A549 treated with ZK216348 at 1 μM for 4 hours (cell line): ENCODE measurements at places on chromosomes 2 and 18. TPM values are rescaled to one million over a fixed set of nuclear protein-coding genes. Genes with fewer than 3 reads are reported as not detected.

The RAD51AP2 gene
- not detected in 5 replicates for total RNA-seq

The ASB3 gene
- total RNA-seq: 11.4 to 13.7 TPM (median 12.6 TPM) in 5 replicates

The SAG gene
- not detected in 5 replicates for total RNA-seq

The GAL3ST2 gene
- 0.20 to 0.46 TPM (median 0.33 TPM) in 5 replicates for total RNA-seq

The TBR1 gene
- not detected in 5 replicates for total RNA-seq

The KATNAL2 gene
- total RNA-seq: 1.4 to 2.4 TPM (median 1.7 TPM) in 5 replicates

The RMC1 gene
- total RNA-seq: 14.5 to 18.9 TPM (median 15.7 TPM) in 5 replicates

The MYCN gene
- not detected in 5 replicates for total RNA-seq

The IL18RAP gene
- not detected in 5 replicates for total RNA-seq

The BCL2 gene
- 0.29 to 0.56 TPM (median 0.54 TPM) in 5 replicates for total RNA-seq

The DSG1 gene
- total RNA-seq: not detected in 5 replicates

The PCARE gene
- not detected in 5 replicates for total RNA-seq

The UGT1A4 gene
- not detected in 5 replicates for total RNA-seq

The MEIS1 gene
- total RNA-seq: 1.5 to 2.4 TPM (median 1.8 TPM) in 5 replicates

The FBXO11 gene
- total RNA-seq: 31.9 to 53.8 TPM (median 38.5 TPM) in 5 replicates

The PROKR1 gene
- total RNA-seq: not detected in 5 replicates

The MOGAT1 gene
- not detected in 5 replicates for total RNA-seq

The CFAP65 gene
- 0.11 to 0.23 TPM (median 0.18 TPM) in 5 replicates for total RNA-seq

The TUBB8B gene
- not detected in 5 replicates for total RNA-seq

The BMP10 gene
- not detected in 5 replicates for total RNA-seq

The SPC25 gene
- total RNA-seq: 15.2 to 25.5 TPM (median 20.1 TPM) in 5 replicates

The FRZB gene
- total RNA-seq: 0.06 to 0.08 TPM (median 0.06 TPM) in 4 of 5 replicates, not detected in the other

The DNER gene
- total RNA-seq: 7.1 to 12.4 TPM (median 9.0 TPM) in 5 replicates

The LYG1 gene
- 0.97 to 2.5 TPM (median 2.4 TPM) in 5 replicates for total RNA-seq

The RAX gene
- total RNA-seq: not detected in 5 replicates

The GLI2 gene
- total RNA-seq: 15.4 to 28.5 TPM (median 26.0 TPM) in 5 replicates

The DOK6 gene
- total RNA-seq: not detected in 5 replicates

The ZNG1B gene
- 37.4 to 57.1 TPM (median 39.4 TPM) in 5 replicates for total RNA-seq

The NIFK gene
- total RNA-seq: 59.9 to 113 TPM (median 63.9 TPM) in 5 replicates

The PTH2R gene
- not detected in 5 replicates for total RNA-seq

The DNAJC5G gene
- not detected in 5 replicates for total RNA-seq

The VWA3B gene
- 0.33 TPM in 1 of 5 replicates, not detected in the others for total RNA-seq

The TFPI gene
- total RNA-seq: 30.8 to 61.9 TPM (median 56.0 TPM) in 5 replicates

The UGT1A10 gene
- 0.18 to 0.52 TPM (median 0.23 TPM) in 3 of 5 replicates, not detected in the others for total RNA-seq

The GRB14 gene
- 4.6 to 7.4 TPM (median 5.2 TPM) in 5 replicates for total RNA-seq

The ERFE gene
- total RNA-seq: 6.0 to 9.9 TPM (median 9.1 TPM) in 5 replicates

The GPC1 gene
- total RNA-seq: 115 to 247 TPM (median 223 TPM) in 5 replicates

The CLK1 gene
- total RNA-seq: 34.9 to 45.0 TPM (median 39.4 TPM) in 5 replicates

The NR4A2 gene
- total RNA-seq: 1.4 to 3.8 TPM (median 2.1 TPM) in 5 replicates

The CRYGC gene
- total RNA-seq: not detected in 5 replicates

The SMYD5 gene
- 46.2 to 59.1 TPM (median 56.7 TPM) in 5 replicates for total RNA-seq

The ZC3H6 gene
- total RNA-seq: 0.26 to 0.85 TPM (median 0.33 TPM) in 5 replicates
